ENCODE measurements at places on chromosomes 16 and 17. TPM values are rescaled to one million over a fixed set of nuclear protein-coding genes. Genes with fewer than 3 reads are reported as not detected.

Gene TEKT3
- 0.64 TPM for total RNA-seq

Gene HID1
- not detected for total RNA-seq

Gene CD300LG
- not detected for total RNA-seq

Gene LRRC36
- 0.37 TPM for total RNA-seq

Gene AP2B1
- 118 TPM for total RNA-seq

All from Caki2 (cell line).